Vein endothelial cell (primary cell): ENCODE measurements at places on chromosomes 5 and 9. TPM values are rescaled to one million over a fixed set of nuclear protein-coding genes. Genes with fewer than 3 reads are reported as not detected.

Gene PCDHB5
- 0.98 and 1.3 TPM in 2 replicates for total RNA-seq

Gene GRHPR
- 159 and 163 TPM in 2 replicates for total RNA-seq

Gene SHC3
- total RNA-seq = 0.29 and 1.3 TPM in 2 replicates

Gene TAS2R1
- total RNA-seq = not detected in 2 replicates

Gene GTF2H2C
- 21.6 and 36.6 TPM in 2 replicates for total RNA-seq

Gene GEMIN5
- 20.6 and 22.7 TPM in 2 replicates for total RNA-seq

Gene PCDHA1
- total RNA-seq = not detected in 2 replicates

Gene NRARP
- 46.7 and 64.3 TPM in 2 replicates for total RNA-seq

Gene PCDHA6
- total RNA-seq = 0.19 and 0.33 TPM in 2 replicates

Gene FOXD4L4
- 0.19 and 0.33 TPM in 2 replicates for total RNA-seq

Gene CCDC69
- total RNA-seq = 3.3 and 7.2 TPM in 2 replicates

Gene AMBP
- not detected in 2 replicates for total RNA-seq

Gene CTXN3
- total RNA-seq = not detected in 2 replicates

Gene NDUFS6
- total RNA-seq = 26.8 and 35.4 TPM in 2 replicates

Gene SCGB3A2
- not detected in 2 replicates for total RNA-seq

Gene PCDHB8
- 0.29 and 1.3 TPM in 2 replicates for total RNA-seq

Gene SPARC
- total RNA-seq = 1,259 and 1,486 TPM in 2 replicates

Gene DMRTA1
- total RNA-seq = 0.33 and 0.86 TPM in 2 replicates

Gene ANAPC2
- total RNA-seq = 30.1 and 37.6 TPM in 2 replicates

Gene DCAF12
- 28.4 and 33.1 TPM in 2 replicates for total RNA-seq

Gene PCDHB15
- total RNA-seq = 0.98 and 1.1 TPM in 2 replicates

Gene S1PR3
- total RNA-seq = 17.8 and 18.9 TPM in 2 replicates

Gene SLC6A18
- not detected in 2 replicates for total RNA-seq

Gene PCDHGA5
- total RNA-seq = 1.5 and 1.6 TPM in 2 replicates

Gene ATP10B
- total RNA-seq = not detected in 2 replicates

Gene LAMC3
- under 0.01 and 0.19 TPM in 2 replicates for total RNA-seq

Gene TAF1L
- under 0.01 TPM in 1 of 2 replicates, not detected in the other for total RNA-seq

Gene WDR31
- total RNA-seq = 0.29 and 0.33 TPM in 2 replicates

Gene DND1
- 0.38 TPM in 1 of 2 replicates, not detected in the other for total RNA-seq

Gene SH3TC2
- total RNA-seq = 15.4 and 19.3 TPM in 2 replicates

Gene KDM4C
- total RNA-seq = 15.4 and 22.4 TPM in 2 replicates

Gene CERCAM
- 22.4 and 44.7 TPM in 2 replicates for total RNA-seq

Gene FSTL4
- total RNA-seq = under 0.01 and 0.10 TPM in 2 replicates

Gene EDIL3
- 2.9 and 3.5 TPM in 2 replicates for total RNA-seq

Gene SLC4A9
- total RNA-seq = not detected in 2 replicates

Gene SPINK1
- not detected in 2 replicates for total RNA-seq

Gene RETREG1
- total RNA-seq = 0.10 TPM in 1 of 2 replicates, not detected in the other

Gene GPRIN1
- total RNA-seq = 9.5 and 11.4 TPM in 2 replicates

Gene FCN2
- not detected in 2 replicates for total RNA-seq

Gene NIM1K
- total RNA-seq = not detected in 2 replicates

Gene IFNW1
- not detected in 2 replicates for total RNA-seq

Gene SLC1A3
- not detected in 2 replicates for total RNA-seq

Gene EXD3
- 18.1 and 29.1 TPM in 2 replicates for total RNA-seq

Gene CARTPT
- not detected in 2 replicates for total RNA-seq

Gene MARCOL
- total RNA-seq = not detected in 2 replicates

Gene C9orf50
- not detected in 2 replicates for total RNA-seq

Gene TAF11L13
- total RNA-seq = not detected in 2 replicates

Gene RANBP17
- total RNA-seq = 6.2 and 11.1 TPM in 2 replicates

Gene NR5A1
- not detected in 2 replicates for total RNA-seq

Gene ACOT12
- total RNA-seq = not detected in 2 replicates
